ENCODE measurements at places on chromosomes 16 and 17. TPM values are rescaled to one million over a fixed set of nuclear protein-coding genes. Genes with fewer than 3 reads are reported as not detected.

MYOCD gene
- total RNA-seq, result 0.66 TPM

COPRS gene
- 72.2 TPM for total RNA-seq

KRTAP3-2 gene
- total RNA-seq, result not detected

SLC38A8 gene
- total RNA-seq, result not detected

KRTAP4-16 gene
- total RNA-seq, result not detected

ITGAD gene
- not detected for total RNA-seq

XAF1 gene
- 4.6 TPM for total RNA-seq

CCL1 gene
- not detected for total RNA-seq

SLC5A10 gene
- not detected for total RNA-seq

MMP15 gene
- 35.3 TPM for total RNA-seq

Measured in body of pancreas (tissue), 4 donors.